ENCODE measurements at places on chromosomes 5 and 9.

DNA sequence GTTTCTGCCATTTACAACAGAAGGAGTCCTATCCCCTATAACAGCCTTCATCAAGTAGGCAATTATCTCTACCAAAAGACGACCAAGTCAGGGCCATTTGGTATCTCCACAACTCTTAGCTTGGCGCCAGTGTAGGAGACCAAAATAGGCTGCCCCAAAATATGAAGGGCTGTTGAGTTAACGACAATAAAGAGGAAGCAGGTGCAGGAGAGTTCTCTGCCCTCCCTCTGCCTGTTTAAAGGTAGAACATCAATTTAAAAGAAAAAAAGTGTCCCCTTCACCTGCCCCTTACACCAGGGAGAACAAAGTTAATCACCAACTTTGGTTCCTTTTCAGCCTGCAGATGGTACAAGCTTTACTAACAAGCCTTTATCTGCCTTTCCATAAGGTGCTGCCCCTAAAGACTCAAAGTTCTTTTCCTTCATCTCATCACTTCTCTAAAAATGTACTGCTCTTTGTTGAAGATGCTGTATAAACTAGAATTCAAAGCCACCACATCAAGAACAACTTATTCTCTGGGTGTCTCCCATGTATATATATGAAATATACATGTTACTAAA is 33.3 kb downstream of the PPP1R2B start:
- DNase-seq: no peak

DNA sequence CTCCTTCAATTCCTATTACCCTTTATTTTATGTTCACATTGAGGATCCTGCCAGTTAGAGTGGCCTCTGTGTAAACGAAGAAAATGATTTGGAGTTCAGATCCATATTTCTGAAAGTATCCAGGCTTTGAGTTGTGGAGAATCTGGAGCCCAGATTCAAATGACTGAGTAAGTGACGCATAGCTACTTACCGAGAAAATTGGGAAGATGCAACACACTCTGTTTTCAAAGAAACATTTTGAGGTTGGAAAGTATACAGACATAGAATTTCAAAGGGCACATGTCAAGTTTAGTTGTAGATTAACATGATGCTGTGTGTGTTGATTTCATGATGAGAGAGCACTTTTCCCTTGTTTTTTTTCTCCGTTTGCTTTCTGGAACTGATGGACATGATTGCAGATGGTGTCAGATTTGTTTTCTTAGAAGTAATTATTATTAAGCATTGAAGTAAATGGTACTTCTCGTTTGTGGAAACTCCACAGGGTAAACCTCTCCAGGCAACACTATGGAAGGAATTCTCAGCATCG is 148.1 kb downstream of the KDM4C start:
- DNase-seq: no peak

GRCh38 chr9:114015607-114016006 is 62.5 kb downstream of the AMBP start:
- DNase-seq: no peak

DNA sequence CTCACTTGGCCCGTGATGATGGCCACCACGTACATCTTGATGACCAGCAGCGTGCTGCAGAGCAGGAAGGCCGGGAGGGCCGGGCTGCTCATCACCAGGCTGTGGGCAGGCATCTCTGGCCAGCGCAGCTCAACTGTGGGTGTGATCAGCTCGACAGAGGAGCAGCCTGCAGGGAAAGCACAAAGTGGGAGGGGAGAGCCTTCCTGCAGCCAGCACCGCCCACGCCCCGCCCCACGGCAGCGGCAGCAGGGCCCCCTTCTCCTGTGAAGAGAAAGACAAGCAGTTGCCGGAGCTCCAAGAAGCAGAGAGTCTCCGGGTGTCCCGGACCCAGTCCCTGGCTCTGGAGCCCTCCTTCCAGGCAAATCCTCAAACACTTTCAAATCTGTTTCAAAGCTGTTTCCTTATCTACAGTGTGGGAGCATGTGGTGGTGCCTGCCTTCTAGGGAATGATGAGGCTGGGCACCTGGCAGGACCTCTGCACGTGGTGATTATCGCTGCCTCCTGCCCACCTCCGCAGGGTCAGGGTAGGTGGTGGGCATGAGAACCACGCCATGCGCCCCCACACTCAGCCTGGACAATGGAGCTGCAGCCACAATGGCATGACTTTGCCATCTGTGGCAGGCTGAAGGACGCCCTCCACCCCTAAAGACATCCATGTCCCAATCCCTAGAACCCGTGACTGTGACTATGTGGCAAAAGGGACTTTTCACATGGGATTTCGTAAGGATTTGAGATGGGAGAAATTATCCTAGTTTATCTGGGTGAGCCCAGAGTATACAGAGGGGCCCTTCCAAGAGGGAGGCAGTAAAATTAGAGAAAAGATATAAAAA is at the start of gene PTGES:
Gene PTGES, minus strand, starts transcription at position 143 of the 830 bp plus-strand sequence. Its CDS starts 30 bp downstream, at position 113.
- DNase-seq: peak; percentile 88

GRCh38 chr5:111461934-111462333 is 50.4 kb downstream of the STARD4 start:
- DNase-seq: no peak

- peak; percentile 21 for DNase-seq
Measured at GRCh38 chr5:157100140-157100679, 8.6 kb downstream of the HAVCR2 start.

DNA sequence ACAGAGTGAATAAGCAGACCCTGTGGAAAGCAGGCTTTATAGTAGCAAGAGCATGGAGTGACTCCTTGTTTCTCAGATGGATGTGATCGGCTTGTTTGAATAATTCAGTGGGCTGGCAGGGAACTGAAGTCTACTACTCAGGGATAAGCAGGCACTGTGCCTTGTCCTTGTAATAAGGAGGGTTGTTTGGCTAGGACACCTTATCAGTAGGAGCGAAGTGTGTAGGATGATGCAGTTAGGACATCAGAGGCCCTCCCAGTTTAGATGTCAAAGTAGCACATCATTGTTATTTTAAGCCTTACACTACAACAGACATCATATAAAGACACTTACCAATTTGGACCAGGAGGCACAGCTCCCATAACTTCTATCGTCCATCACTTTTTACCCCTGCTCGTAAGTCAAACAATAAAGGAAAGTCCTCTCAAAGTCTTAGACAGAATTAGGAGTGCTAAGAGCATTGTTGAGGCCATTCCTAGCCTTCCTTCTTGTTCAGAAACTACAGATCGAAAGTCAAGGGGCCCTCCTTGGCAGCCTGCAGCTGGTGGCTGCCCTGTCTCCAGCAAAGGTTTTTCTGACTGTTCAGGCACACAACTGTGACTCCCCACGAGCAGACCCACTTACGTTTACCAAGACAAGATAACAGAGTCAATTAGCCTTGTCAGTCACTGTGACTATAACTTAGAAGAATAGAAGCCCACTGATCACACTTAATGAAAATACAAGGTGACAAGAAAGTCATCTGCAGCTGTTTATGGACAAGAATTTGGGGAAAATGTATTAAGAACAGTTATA is 218.6 kb downstream of the SNX18 start:
- DNase-seq: no peak

DNA sequence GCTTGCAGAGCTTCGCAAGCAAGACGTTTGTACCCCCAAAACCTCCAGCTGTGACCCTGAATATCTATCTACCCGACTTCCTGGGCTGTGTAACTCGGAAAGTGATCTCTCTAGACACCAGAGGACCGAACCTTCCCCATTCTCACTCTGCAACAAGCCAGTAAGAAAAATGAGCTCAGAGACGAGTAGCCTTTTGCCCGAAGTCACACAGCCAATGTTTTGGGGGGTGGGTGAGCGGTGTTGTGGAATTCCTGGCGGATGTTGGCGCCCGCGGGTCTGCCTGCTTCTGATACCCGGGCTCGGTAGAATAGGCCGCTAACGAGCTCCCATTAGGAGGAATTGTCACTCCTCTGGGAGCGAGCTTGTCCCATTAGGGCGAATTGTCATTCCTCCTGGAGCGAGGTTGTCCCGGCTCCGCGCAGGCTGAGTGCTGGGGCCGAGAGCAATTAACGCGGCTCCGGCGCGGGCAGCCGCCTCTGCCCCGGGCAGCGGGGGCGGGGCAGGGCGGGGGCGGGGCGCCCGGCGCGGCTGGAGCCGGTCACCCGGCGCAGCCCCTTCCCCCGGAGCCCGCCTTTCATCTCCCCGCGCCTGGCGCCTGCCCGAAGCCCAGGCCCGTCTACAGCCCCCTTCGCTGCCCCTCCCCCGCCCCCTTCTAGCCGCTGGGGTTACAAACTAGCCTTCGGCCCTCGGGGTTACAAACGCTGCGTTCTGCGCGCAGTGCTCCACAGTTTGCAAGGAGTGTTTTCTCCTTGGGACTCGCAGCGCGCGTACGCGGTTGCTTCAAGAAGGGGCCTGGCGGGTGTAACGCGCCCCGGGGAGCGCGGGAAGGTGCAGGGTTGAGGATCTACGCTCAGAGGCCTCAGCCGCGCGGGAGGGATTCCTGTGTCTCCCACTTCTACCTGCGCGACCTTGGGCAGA is 3.5 kb upstream of the MSX2 start:
- no peak for DNase-seq

GRCh38 chr9:135146766-135147473 is 59.5 kb downstream of the OLFM1 start:
- DNase-seq: no peak

GRCh38 chr5:368183-369084 is 46.9 kb downstream of the AHRR start:
- DNase-seq: peak; percentile 97

DNA sequence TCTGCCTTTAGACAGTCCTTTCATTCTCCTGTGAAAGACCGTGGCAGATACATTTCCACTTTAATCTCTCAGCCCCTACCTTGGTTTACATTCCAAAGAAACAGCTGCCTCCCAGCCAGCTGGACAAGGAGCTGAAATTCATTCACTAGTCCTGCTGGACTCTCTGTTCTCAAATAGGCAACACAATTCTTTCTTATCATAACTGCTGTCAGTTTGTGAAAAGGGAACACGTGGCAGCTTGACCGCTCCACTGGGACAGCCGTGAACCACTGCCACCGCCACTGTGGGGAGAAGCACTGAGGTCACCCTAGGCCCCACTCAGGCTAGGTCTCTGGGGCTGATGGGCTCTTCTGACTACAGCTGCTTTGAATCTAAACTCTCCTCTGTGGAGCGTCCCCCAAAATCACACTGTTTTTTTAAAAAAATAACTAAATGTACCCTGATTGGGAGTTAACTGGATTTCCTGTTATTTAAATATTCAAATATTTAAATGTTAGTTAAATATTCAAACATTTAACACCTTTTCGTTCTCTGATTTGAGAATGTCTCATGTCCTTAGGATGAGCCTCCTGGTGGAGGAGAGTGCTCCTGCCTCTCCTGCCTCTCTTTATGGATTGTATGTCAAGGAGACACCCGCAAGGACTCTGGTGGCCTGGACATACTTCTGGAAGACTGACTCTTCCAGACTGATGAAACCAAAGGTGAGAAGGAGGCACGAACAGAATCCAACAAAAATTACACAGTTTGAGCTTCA is 120.1 kb downstream of the BOD1 start:
- DNase-seq: no peak

GRCh38 chr9:35364817-35365585 is 124.9 kb upstream of the RUSC2 start:
- DNase-seq: peak; percentile 14

DNA sequence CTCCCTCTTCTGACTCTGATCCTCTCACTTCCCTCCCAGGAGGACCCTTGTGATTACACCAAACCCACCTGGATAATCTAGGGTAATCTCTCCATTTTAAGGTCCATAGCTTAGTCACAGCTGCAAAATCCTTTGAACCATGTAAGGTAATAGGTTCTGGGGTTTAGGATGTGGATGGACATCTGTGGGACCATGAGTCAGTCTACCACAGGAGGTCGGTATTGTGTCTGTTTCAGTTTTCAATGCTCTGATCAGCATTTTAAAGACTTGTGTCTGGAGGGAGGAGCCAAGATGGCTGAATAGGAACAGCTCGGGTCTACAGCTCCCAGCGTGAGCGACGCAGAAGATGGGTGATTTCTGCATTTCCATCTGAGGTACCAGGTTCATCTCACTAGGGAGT is 112.6 kb downstream of the CAVIN4 start:
- no peak for DNase-seq

DNA sequence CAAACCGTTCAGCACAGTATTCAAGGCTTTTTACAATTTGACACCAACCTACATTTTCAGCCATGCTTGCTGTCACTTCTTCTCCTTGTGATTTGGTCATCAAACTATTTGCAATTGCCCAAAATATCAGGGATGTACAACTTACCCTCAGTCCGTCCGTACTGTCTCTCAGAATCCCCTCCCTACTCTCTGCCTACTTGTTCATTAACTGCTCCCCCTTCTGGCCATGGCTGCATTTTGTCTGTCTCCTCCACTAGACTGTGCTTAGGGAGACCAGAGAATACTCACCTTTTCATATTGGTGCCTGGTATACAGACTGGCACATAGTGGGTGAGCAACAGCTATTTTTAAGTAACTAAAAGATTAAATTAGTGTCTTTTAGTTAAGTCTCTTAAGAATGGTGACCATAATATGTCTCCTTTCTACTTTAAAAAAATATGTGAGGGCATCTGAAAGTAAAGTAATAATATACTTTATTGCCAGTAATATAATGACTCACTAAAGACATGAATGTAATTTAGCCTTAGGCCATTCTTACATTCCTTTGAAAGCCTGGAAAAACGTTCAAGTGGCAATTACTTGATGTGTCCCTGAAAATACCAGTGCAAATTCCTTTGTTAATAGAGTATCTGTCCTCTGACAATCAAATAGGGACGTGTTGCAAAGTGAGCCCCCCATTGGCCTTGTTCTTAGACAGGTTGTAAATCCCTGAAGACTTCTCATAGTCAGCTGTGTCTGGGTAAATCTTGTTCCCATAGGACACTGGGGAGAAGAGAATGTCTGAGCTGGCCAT is 27.8 kb downstream of the PRLR start:
- peak; percentile 79 for DNase-seq

DNA sequence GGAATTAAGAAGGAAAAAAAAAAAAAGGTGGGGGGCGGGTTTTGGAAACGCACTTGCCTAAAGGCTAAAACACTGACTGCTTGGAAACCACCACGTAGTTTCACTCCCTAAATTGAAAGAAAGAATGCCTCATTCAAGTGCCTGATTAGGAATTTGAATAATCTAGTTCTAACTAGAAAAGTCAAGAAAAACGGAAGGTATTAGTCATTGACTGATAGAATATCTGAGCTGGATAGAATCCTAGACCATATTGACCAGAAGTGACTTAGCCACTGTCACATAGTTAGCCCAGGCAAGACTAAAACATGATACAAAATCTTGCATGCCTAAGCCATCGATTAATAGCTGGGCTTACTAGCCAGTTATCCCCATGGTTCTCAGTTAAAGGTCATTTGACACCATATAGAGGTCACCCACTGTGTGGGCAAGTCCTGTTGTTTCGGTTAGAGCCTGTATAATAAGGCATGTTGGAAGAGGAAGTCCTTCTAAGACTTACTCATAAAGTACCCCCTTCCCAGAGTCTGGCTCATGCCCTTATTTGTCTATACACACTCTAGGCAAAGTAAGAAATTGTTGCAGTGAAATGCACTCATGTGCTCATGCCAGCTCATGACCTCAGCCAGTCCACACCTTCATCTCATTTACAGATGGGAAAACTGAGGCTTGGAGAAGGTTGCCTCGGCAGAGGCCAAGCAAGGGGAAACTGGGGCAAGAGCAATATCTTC is 40.2 kb downstream of the SH3RF2 start:
- DNase-seq: peak; percentile 72

DNA sequence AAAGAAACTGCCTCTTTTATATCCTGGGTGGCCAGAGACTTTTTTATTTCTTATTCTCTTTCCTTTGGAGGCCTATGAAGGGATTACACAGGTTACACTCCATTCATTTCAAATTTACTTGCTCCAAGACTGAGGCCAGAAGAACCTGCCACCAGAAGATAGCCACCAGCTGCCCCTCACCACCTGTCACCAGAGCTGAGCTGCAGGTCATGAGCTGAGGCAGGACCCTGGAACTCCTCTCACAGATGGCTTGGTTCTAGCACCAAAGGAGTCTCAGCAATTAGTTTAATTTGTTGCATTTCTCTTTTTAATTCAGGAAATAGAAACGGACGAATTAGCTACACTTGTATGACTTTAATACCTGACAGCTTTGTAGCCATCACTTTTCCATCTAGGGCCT is 313.9 kb downstream of the SPOCK1 start:
- DNase-seq: no peak
